ENCODE measurements at places on chromosomes 16 and 17.

DNA sequence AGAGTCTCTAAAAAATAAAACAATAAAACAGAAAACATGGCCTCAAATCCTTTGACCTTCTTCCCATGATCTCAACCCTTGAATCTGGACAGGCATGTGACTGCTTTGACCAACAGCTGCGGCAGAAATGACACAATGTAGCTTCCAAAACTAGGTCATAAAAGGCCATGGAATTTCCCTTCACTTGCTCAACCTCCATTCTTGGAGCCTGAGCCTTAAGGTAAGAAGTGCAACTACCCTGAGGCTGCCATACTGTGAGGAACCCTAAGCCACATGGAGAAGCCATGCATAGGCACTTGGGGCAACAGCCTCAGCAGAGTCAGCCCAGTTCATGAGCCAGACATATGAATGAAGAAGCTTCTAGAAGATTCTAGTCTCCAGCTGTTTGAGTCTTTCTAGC, 75.7 kb upstream of the BRD7 start:
- DNase-seq: no peak

DNA sequence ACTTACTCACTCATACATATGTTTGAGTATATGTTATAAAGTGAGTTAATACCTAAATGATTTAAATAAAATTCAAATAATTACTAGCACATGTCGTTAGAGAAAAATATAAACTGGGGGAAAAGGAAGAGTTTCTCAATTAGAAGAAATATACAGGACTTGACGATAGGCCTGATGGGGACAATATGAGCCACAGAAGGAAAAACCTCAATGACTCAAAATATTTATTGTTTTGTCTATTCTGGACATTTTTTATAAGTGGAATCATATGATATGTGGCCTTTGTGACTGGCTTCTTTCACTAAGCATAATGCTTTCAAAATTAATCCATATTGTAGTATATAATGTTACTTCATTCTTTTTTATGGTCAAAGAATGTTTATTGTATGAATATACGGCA, 339.2 kb upstream of the PMFBP1 start:
- DNase-seq: no peak

GRCh38 chr17:83103200-83103942, 24.0 kb downstream of the METRNL start:
- DNase-seq: no peak

DNA sequence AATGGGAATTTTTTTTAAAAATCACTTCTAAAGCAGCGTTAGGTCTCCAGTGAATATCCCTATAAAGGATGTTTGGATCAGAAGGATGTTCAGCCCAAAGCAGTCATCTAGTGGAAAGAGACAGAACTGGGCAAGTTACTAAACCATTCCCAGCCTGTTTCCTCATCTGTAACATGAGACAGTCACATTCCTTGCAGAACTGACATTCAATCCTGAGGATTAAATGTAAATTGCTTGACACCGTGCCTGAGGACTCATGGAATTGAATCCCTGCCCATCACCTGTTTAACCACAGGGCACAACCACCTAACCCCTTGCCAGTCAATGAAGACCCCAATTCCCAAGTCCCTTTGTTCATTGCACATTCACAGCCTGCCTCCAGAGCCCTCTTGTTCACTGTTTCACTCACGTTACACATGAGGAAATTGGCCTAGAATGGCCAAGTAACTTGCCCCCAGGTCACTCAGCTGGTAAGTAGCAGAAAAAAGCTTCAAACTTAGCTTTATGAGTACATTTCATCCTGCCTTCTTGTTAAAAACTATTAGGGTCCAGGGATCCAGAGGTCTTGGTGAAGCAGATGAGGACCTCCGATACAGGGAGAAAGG, 1.4 kb downstream of the CMTM2 start:
- DNase-seq: no peak

GRCh38 chr16:57185446-57185944, 344 bp downstream of the PSME3IP1 start:
- DNase-seq: peak; percentile 4

DNA sequence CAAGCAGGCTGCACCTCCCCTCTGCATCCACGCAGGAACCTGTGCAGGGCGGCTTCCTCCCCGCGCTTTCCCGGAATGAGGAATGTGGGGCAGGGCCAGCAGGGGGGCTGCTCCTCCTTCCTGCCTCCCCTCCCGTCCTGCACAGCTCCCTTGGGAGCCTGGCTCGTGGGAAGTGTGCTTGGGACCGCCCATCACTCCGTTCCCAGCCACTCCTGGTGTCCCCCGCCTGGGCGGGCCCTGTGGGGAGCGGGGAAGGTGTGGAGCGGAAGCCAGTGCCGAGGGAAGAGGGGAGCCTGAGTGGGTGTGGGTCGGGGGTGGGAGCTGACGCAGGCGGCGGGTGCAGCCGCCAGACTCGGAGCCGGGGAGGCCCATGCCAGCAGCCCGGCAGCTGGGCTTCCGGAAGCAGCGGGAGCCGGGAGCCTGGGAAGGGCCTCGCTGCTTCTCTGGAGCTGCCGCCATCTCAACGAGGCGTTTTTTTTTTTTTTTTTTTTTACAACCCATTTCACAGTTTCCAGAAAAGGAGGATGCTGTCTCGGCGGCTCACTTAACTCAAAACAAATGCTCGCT, 24.1 kb downstream of the BAHCC1 start:
- no peak for DNase-seq

DNA sequence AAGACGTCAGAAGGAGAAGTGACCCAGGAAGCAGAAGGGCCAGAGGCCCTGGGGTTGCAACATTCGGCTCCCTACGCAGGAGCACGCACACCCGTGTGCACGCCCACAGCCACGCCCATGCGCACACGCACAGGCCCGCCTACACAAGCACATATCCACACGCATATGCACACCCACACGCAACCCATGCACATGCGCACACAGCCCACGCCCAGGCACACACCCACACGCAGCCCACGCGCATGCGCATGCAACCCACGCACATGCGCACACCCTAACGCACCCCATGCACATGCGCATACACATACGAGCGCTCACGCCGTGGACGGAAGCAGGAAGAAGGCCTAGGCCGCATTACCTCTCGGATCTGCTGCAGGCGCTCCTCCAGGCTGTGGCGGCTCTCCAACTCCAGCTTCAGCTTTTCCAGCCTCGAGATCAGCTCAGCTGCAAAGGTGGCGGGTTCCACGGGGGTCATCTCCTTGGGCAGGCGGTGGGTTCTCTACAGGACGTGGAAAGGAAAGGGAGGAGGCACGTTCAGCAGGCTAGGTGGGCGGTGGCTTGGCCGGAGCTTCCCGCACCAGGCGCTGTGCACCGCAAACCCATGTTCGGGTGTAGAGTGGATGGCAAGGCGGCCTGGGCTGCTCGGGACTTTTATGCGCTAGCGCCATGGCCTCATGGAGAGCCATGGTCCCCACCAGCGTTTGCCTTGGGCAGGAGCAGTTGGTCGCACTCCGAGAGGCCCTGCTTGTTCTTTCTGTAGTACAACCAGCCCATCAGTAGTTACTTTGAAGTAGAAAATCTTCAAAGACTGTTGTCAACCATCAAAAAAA, 23.4 kb downstream of the AXIN2 start:
- DNase-seq: no peak

DNA sequence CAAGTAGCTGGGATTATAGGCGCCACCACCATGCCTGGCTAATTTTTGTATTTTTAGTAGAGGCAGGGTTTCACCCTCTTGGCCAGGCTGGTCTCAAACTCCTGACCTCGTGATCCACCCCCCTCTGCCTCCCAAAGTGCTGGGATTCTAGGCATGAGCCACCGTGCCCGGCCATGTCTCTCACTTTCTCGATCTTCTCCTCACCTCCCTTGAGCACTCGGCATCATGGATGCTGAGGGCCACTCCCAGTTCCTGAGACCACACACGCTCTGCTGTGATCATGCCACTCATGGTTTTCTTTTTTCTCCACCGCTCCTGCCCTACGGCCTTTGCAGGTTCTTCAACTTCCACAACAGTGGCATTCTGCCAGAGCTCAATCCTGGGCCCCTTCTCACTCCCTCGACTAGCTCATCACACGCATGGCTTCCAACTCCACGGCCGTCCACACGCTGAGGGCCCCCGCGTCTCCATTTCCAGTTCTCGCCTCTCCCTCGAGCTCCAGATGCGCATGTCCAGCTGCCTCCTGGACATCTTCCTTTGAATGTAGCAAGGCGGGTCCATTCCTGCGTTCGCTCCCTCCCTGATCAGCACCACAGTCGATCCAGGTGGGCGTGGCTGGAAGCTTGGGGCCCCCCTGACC, 5.5 kb upstream of the NCBP3 start:
- DNase-seq: no peak

GRCh38 chr17:64413513-64413912, 22.9 kb upstream of the PECAM1 start:
- DNase-seq: no peak

- no peak for DNase-seq
Observed at GRCh38 chr16:88292007-88292970, 90.5 kb upstream of the ZNF469 start.

DNA sequence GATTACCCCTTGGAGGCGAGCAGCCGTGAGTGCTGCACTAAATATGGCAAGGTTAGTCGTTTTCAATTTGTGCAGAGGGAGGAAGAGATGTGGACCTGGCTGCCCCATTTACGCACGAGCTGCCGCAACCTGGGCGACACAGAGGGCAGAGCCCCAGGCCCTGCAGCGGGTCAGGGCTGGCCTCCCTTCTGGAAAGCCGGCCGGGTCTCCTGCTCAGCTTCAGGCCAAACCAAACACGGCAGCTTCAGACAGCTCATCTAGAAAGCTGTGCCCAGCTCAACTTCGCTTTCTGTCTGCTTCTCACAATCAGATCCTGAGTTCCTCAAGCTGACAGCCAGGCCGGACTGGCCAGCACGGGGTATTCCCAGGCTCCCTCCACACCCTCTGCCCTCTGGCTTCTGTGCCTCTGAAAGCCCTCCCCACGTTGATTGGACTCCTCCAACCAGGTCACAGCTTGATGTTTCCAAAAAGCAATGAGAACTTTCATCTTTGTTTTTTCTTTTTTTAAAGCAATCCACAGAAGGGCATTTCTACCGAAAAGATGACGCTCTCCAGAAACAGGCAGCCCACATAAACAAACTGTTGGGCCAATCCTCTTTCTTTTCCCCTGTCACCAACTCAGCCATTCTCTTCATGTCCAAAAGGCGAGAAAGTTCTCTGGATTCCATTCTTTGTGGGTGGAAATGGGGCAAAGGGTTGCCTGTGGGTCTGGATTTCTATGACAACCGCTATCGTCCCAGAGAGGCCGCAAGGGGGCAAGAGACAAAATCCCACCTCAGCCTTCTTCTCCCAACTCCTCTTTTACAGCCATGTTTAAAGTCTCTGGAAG, 189.0 kb downstream of the ZFHX3 start:
- DNase-seq: no peak

DNA sequence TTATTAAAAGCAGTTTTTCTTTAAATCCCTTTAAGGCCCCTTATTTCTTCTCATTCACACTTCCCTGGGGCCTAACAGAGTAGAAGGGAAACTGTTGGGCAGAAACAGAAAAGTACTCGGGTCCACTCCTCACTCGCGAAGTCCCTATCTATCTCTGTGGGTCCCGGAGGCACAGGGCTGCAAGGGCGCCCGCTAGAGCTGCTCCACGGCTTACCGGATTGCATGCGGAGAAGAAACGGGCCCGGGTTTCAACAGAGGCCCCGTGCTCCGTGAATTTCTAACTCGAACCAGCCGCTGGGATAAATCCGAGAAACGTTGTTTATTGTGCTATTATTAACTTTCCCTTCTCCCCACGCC, 4.3 kb downstream of the CBLN1 start:
- DNase-seq: no peak

DNA sequence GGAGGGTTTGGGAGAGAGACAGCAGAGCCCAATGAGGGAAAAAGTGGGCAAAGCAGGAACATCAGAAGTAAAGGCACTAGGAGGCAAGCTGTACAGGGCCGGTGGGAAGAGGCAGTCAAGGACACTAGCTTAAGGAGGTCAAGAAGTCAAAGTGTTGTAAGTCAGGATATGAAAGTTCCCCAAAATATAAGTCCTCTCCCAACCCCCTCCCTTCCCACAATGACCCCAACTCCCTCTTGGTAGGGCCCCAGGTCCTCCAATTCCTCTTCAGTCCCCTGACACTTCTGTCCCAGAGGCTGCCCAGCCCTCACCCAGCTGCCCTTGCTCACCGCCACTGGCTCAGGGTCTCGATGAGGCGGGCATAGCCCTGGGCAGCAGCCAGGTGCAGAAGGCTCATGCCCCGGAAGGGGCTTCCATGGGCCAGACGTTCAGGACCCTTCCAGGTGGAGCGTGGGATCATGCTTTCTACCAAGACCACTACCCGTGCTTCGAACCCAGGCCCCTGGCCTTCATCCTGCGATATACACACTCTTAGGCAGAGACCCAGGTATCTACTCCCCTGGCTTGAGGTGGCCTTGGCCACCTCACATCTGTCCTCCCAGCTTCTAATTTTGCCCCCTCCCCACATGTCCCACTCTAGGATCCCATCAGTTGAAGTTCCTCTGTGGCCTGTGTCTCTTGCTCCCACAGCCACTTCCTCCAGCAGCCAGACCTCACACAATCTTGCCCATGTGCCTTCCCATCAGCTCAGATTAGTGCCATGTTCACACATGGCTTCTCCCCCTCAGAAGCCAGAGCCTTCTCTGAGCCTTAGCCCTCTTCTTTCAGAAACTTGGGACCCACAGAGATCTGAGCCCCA, 5.9 kb upstream of the SPAG7 start:
- no peak for DNase-seq

- DNase-seq: peak; percentile 33
Observed at GRCh38 chr16:66740010-66740409, 11.4 kb downstream of the DYNC1LI2 start.

DNA sequence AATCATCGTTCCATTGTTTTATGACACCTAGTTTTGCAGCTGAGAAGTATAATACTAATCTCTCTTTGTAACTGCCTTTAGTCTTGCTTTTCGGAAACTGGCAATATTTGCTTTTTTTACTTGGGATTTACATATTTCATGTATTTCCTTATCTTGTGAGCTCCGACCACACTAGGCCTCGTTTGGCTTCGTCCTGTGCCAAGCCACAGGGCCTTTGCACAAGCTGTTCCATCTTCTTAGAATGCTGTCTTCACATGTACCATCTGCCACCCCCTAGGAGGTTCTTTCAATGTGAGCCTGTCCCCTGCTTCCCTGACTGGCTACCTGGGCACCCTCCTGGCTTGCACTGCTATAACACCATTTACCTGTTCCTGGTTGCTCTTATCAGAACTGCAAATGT, 77.2 kb downstream of the SHISA6 start:
- DNase-seq: no peak

DNA sequence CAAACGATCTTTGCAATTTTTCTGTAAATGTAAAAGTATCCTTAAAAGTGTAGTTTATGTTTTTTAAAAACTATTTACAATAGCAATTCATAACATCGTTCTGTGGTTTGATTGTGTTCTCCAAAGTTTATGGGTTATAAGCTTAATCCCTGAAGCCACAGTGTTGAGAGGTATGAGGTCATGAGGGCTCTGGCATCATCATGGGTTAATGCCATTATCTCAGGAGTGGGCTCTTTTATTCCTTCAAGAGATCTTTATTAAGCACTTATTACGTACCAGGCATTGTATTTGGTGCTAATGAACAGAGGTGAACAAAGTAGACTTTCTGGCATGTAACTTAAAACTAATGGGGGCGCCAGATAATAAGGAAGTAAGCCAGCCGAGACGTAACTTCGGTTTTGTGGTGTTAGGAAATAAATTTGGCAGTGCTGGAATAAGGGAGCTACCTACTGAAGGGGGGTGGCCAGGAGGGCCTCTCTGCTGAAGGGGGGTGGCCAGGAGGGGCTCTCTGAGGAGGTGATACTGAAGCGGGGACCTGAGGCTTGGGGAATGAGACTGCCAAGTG, 158.1 kb downstream of the VPS53 start:
- no peak for DNase-seq

- no peak for DNase-seq
Observed at GRCh38 chr17:81964081-81964849, 3.3 kb upstream of the NOTUM start.

All from neural crest cell (in vitro differentiated cells).